ENCODE measurements at places on chromosomes 5 and 9.

- no peak for DNase-seq
These were observed 48.1 kb downstream of the CFAP90 start for GRCh38 chr5:7802855-7803254.

GRCh38 chr9:130446101-130446861, 1.5 kb downstream of the ASS1 start:
- no peak for DNase-seq

GRCh38 chr5:158236511-158237335, 377.8 kb upstream of the CLINT1 start:
- DNase-seq, result no peak

GRCh38 chr5:66850354-66851075, 254.3 kb downstream of the MAST4 start:
- DNase-seq, result no peak

DNA sequence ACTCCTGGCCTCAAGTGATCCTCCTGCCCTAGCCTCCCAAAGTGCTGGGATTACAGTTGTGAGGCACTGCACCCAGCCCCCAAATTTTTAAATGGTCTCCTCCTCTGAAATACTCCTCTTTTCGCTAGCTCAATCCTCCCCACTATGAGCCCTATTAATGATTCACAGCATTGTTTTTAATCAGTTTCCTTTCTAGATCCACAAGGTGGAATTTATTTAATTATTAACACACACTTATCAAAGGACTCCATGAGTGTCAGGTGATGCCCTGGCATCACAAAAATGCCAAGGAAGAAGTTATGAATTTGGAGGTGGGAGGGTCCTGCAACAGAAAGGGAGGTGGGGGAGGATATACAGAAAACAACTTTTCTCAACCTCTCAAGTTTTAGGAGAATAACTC, 806.5 kb downstream of the PRELID2 start:
- no peak for DNase-seq

- no peak for DNase-seq
These were observed 1202.1 kb downstream of the PTPRD start for GRCh38 chr9:9410736-9411135.

DNA sequence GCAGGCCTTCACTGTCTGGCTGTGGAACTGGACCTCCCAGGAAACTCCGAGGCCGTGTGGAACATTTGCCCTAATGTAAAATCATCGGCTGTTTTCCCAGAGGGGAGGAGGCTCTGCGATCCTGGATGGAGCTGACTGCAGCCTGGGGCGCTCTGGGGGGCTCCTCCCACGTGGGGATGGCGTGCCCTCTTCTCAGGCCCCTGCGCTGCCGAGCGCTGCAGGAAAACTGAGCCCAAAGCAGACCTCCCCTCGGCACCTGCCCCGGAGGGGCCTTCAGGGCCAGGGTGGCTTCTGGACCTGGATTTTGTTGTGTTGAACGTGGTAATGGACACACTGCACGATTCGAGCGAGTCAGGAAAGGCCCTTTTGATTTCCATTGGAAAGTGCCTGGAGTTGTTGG, 23.9 kb downstream of the HNRNPH1 start:
- no peak for DNase-seq

DNA sequence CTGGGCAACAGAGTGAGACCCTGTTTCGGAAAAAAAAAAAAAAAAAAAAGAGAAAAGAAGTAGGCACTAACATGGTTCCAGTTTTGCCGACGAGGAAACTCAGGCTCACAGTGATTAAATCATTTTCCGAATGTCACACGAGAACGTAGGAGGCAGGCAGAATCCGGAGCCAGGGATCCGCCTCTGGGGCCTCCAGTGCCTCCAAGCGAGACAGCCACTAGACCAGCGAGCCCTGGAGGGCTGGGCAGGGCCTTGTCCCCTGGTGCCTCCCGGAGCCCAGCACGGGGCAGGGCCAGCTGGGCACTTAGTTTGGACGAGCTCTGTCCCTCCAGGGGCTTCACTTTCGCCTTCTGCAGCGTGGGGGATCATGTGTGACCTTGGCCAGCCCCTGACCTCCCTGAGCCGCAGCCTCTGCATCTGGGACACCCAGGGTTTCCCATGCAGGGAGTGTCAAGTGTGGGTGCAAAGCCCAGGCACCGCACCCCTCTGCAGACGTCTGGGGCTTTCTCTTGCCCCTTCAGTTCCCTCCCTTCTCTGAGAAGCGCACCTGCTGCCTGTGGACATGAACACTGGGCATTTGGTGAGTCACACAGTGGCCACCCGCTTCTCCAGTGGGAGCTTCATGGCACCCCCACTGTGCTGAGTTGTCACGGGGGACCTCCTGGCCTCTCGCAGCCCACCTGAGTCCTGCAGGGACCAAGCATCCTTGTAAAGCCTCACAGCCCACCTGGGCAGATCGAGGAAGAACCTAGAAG, 80.3 kb downstream of the RXRA start:
- no peak for DNase-seq

DNA sequence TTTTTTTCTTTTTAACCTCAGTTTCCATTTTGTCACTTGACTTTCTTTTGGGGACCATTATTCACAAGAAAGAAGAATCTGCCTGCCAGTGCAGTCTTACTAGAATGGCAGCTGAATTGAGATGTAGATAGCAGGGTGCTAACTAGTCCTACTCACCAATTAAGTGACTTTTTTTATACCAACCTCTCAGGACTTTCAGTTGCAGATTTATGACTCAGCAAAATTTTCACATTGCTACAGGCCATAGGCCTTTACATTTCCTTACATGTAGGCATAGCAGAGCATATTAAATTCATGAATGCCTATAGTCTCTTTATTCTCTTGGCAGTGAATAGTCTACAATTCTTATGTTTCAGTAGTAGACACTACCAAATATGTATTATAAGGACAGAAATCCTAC, 54.0 kb upstream of the FKTN start:
- DNase-seq, result no peak

DNA sequence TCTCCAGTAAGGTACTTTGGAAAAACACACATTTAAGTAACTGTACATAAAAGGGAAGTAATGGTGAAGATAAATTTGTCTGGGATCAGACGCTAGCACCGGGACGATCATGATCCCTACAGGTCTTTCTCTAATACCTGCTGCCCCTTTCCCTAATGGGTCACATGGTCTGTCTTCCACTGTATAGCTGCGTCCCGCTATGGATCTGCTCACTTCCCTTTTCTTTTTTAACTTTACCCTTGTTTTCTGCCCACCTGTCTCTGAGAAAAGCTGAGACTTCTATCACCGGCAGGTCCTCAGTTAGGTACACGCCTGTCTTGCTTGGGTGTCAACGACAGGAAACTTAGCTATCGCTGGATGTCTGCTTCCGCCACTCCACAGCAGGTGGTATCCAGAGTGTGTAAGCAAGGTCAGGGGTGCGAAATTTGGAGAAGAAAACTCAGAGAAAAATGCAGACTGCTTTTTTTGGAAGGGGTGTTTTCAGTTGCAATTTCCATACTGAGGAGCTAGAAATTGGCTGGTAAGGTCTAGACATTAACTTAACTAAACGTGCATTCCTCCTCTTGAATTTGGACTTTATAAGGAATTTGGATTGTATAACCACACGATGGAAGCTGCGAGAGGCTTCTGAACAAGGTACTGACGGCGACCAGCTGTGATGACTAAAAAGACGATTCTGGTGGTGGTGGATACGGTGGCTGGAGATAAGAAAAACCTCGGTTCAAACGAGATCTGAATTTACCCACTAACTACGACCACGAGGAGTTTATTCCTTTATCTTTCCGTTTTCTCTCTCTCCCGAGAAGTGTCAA, 1.1 kb upstream of the ICE1 start:
- DNase-seq, result peak; percentile 10

DNA sequence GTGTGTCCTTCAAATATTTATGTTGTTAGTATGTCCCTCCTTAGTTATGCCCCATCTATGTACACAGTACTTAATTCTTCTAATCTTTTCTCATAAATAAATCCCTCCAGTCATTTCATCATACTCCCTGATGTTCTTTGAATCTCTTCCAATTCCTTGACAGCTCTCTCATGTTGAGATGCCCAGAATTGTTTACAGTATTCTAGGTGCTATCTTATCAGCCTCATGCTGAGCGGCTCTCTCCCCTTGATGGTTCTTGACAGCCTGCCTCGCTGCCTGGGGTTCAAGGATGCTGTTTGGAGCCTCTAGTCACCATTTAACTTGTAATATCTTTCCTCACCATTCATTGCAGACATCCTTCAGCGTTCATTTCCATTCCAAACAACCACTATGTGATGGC, 799.2 kb downstream of the BRINP1 start:
- no peak for DNase-seq

DNA sequence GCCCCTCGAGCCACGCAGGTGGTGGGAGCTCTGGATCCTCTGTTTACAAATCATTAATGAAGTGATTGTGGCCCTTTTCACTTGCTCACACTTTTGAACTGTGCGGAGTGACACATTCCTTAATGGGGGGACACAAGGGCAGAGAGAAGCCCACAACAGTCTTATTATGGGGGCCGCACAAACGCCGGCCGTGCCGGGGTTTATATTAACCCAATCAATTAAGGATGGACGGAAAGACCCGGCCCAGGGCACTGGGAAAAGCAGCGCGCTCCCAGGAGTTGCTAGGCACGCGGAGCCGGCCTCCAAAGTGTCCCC, 634.8 kb downstream of the IRX1 start:
- DNase-seq, result no peak

- no peak for DNase-seq
These were observed 37.5 kb downstream of the FABP6 start for GRCh38 chr5:160266752-160267345.

- DNase-seq, result no peak
These were observed 43.7 kb downstream of the STK10 start for GRCh38 chr5:172144291-172144815.

- DNase-seq, result no peak
These were observed 441.5 kb downstream of the DNAH5 start for GRCh38 chr5:13503017-13503416.

- DNase-seq, result no peak
These were observed 27.4 kb downstream of the FAM219A start for GRCh38 chr9:34430843-34431437.

DNA sequence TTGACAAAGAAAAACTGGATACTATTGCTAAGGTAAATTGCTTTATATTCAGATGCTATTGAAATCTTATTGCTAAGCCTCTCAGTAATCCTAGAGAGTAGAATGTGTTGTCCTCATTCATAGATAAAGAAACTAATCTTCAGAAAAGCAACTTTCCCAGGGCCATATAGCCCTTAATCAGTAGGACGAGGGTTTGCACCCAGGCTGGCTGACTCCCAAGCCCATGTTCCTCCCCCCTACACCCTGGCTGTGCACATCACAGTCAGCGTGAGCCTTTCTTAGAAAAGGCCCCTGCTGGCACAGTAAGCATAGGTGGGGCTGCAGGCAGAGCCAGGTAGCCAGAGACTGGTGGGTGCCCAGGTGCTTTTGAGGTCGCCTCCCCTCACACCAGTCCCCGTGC, 15.8 kb upstream of the GLIPR2 start:
- no peak for DNase-seq

- DNase-seq, result no peak
These were observed 23.8 kb downstream of the EXOC3 start for GRCh38 chr5:466661-467310.

- DNase-seq, result no peak
These were observed 310.2 kb downstream of the AGTPBP1 start for GRCh38 chr9:85431339-85432102.

DNA sequence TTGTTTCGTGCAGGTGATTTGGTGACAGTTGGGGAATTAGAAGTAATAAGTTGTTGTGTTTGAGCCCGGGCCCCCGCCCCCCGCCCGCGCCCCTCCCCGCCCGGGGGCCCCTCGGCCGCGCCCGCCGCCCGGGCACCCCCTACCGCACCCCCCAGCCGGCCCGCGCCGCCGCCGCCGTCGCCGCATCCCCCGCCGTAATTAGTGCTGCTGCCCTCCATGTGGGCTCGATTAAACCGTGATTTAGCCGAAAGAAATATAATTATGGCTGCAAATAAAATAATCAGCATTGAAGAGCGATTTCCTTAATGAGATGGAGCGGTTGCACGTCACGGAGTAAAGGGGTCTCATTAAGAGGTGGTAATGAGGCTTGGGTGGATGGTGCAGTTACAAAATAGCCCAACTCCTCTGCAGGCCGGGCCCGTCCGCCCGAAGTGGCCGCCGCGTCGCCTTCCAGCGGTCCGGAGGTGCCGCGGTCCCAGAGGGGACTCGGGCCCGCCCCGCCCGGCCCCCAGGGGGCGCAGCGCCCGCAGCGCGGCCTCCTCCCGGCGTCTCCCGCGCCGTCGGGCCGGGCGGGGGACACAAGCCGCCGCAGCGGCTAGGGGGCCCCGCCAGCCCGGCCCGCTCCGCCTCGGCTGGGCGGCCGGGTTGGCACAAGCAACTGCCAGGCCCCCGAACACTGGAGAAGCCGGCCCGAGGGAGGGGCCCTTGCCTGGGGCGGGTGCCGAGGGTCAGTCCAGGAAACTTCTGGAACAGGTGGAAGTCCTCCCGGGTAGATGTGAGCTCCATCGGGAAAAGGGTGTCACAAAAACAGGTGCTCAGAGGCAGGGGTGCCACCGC, 6.9 kb upstream of the OTP start:
- DNase-seq, result peak; percentile 42

GRCh38 chr9:86082870-86083269, 16.5 kb downstream of the GOLM1 start:
- DNase-seq, result no peak

DNA sequence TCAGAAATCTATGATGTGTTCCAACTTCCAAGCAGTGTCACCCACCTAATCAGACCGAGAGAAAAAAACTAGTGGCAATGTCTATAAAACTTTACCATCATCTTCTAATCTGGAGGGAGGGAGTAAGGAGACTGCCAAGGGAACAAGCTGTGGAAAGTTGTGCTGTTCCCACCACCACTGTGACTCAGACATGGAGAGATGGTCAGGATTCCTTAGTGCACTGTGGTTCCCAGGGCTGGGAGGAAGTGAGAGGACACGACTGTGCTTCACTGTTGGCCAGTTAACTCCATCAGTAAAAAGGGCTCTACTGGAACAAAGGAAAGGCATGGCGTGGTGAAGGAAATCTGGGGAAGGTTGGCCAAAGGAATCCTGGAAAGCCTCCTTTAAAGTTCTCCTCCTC, 18.8 kb downstream of the TICAM2 start:
- DNase-seq, result no peak

GRCh38 chr9:94922691-94923107, 196.2 kb downstream of the AOPEP start:
- DNase-seq, result no peak

GRCh38 chr5:144421411-144421810, 250.7 kb downstream of the KCTD16 start:
- DNase-seq, result no peak

DNA sequence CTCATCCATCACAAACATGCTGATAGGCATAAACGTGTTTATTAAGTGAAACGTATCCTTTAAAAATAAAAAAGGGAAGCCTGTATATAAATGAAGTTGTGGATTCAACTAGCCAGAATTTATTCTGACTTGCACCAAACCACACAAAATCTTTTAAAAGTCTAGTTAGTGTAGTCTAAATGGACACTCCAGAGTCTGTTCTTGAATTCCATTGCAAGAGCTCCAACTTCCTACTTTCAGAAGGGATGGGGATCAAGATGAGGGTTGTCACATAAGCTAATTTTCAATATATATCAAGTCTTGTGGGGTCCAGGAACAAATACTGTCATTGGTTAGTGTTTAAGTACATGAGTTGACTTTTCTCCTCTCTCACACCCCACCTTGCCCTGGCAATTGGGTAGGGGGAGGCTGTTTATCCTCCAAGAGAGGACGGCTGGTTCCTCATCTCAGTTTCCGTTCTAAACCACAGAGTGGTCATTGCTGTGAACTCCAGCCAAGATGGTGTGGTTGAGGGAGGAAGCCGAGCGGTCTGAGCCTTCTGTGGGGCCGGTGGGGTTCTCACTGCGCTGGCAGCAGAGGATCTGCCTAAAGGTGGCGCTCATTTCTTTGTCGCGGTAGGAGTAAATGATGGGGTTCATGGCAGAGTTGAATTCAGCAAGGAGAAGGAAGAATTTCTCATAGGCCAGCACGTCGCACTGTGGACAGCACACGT, 163.2 kb downstream of the LPAR1 start:
- DNase-seq, result no peak

GRCh38 chr5:75089137-75089536, 36.8 kb upstream of the GCNT4 start:
- peak; percentile 3 for DNase-seq

All from activated naive CD4-positive, alpha-beta T cell treated with Interleukin-2 at 50 U/mL for 16 hours (primary cell).